ENCODE measurements at places on chromosomes 12 and 14. TPM values are rescaled to one million over a fixed set of nuclear protein-coding genes. Genes with fewer than 3 reads are reported as not detected.

Gene TEX52
- not detected for total RNA-seq

DNA sequence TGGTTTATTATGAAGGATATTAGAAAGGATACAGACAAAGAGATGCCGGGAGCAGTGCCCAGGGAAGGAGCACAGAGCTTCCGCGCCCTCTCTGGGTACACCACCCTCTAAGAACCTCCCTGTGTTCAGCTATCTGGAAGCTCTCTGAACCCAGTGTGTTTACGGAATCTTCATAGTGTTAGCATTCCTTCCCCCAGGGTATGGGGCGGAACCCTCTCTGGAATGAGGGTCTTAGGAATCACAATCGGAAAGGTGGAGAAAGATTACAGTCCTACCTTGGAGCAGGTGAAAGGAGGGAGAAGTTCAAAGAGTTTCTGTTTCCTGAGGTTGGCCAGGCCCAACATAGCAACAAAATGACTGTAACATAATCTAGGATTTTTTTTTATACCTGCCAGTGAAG is 6.8 kb upstream of the NUDT4 start:
- H3K4me1 ChIP-seq, result peaks cover 9% of the 10 kb centered on the region
- DNase-seq, result no peak
- H3K27ac ChIP-seq, result no peak overlapping the region
- H3K36me3 ChIP-seq, result no peaks in the 10 kb centered on the region
- H3K27me3 ChIP-seq, result no peaks in the 10 kb centered on the region
- no peak overlapping the region for H3K4me3 ChIP-seq

- no peak overlapping the region for H3K27ac ChIP-seq
- no peaks in the 10 kb centered on the region for H3K4me1 ChIP-seq
- H3K27me3 ChIP-seq, result no peaks in the 10 kb centered on the region
- peaks cover 2% of the 10 kb centered on the region for H3K36me3 ChIP-seq
Observed at GRCh38 chr12:62468397-62468796, 1.8 kb downstream of the MON2 start.

- no peaks in the 10 kb centered on the region for H3K4me1 ChIP-seq
- no peaks in the 10 kb centered on the region for H3K27me3 ChIP-seq
- no peak overlapping the region for H3K27ac ChIP-seq
- no peak for DNase-seq
Observed at GRCh38 chr14:92493492-92493891, 20.1 kb upstream of the RIN3 start.

- no peak overlapping the region for H3K4me3 ChIP-seq
- H3K4me1 ChIP-seq, result no peaks in the 10 kb centered on the region
- DNase-seq, result no peak
- H3K36me3 ChIP-seq, result no peaks in the 10 kb centered on the region
- H3K27ac ChIP-seq, result no peak overlapping the region
- H3K27me3 ChIP-seq, result no peaks in the 10 kb centered on the region
Observed at GRCh38 chr14:47057364-47057763, 405.8 kb upstream of the RPL10L start.

DNA sequence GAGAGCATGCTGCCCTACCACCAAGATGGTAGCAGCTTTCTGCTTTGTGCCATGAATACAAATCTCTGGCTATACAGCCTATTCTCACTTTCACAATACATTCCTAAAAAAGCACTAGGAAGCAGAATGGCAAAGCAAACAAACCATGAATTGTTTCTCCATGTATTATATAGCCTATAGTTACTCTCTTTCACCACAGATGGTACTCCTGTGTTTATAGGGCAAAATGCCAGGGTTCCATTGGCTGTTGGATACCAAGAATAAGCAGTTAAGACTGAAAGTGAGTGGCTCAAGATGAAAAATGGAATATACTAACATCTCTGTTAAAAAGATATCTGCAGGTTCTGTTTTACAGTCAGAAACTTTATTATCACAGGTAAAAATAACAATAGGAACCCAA is 11.1 kb downstream of the ARF3 start:
- no peak for DNase-seq
- H3K27me3 ChIP-seq, result no peaks in the 10 kb centered on the region
- peaks cover 3% of the 10 kb centered on the region for H3K36me3 ChIP-seq
- no peak overlapping the region for H3K4me3 ChIP-seq
- no peak overlapping the region for H3K27ac ChIP-seq

GRCh38 chr12:122610207-122610606 is 83.2 kb downstream of the KNTC1 start:
- no peaks in the 10 kb centered on the region for H3K4me1 ChIP-seq
- H3K27me3 ChIP-seq, result no peaks in the 10 kb centered on the region
- DNase-seq, result no peak
- no peak overlapping the region for H3K27ac ChIP-seq
- H3K36me3 ChIP-seq, result peaks cover 43% of the 10 kb centered on the region

All from tibial nerve (tissue), 4 donors.